ENCODE measurements at places on chromosomes 6 and 20.
A peak's percentile ranks its signal among the peaks of the same experiment; 100 is the strongest.

DNA sequence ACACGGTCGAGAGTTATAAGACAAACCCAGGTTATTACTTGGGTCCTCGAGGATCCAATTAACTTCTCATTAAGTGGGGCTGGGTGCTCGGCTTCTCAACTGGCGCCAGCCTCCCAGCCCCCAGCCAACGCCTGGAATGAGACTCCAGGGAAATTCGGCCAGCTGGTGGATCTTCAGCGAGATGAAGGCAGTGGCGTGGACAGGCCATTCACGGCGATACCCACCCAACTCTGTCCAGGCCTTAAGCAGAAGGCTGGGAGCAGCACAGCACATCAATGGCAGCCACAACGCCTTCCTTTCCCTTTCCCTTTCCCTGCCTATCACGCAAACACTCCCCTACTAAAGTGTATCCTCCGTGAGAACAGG lies 868 bp downstream of the METTL24 start:
- no peak for DNase-seq

DNA sequence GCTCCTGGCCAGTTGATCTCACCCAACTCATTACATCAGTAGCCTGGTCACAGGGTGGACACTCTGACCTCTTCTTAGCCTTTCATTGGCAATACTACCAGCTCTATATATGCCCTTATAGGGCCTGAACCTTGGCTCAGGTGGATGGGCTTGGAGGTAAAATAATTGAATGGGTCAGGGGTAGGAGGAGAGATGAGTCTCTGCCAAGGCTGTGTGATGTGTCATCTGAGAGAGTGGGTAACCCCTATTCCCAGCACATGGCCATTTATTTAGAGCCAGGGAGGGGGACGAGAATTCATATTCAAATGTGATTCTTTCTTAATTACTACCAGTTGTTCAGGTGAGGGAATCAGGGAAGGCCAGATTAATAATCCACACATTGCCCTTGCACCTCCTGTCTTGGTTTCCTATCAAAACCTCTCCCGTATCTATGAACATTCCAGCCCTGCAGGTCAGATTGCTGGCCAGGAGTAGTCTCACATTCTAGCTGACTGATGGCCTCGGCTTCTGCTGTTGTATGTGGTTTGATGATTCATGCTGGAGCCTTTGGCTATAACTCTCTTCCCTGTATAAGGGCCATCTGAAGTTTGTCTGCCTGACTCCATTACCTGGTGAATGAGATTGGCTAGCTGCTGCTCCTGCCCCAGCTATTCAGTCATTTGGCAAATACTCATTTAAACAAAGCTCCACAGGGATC lies 13.4 kb downstream of the C20orf173 start:
- peak; percentile 54 for DNase-seq

DNA sequence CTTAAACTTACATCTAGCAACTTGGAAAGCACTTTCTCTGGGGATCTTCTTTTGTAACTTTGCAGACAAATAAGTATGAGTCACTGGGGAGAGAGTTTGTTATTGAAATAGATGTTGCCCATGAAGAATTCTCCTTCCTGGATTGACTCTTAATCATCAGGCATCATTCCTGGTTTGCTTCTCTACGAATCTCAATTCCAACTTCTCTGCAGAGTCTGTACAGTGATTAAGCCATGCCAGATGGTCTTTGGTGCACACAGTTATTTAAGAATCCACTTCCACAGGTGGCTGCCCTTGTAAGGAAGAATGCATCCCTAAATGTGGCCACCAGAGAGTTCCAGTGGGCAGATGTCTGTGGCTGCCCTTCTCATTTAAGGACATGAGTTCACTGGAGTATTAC lies 25.7 kb downstream of the MYCT1 start:
- DNase-seq: no peak

DNA sequence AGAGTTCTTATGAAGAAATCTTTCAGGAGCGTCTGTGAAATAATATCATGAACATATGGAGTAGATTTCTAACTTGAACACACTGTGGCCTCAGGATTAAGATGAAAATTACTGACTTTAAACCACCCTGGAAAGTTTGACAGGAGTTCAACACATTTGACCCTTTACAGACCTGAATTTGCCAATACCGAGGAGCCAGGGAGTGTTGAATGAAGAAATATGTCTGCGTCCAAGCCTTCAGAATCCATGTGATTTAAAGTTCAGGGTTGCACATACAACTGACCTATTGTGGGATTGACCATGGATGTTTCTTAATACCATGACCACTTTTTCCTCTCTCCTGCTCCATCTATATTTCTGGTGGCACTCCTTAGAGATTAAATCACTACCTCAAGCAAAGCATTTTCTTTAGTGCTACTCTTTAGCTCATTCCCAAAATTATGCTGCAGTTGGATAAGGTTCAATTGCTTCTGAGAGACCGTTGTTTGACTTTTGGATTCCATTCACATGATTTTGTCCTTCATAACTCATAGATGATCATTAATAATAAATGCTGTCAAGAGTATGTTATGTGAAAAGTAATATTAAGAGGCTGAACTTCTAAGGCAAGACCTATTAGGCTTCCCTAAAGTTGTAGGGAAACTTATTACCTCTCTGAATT lies 57.4 kb downstream of the PRL start:
- DNase-seq: no peak

GRCh38 chr6:31489086-31489485 lies 8.9 kb upstream of the MICB start:
- peak; percentile 44 for DNase-seq

Measured in hepatocyte (in vitro differentiated cells).